Cerebellar cortex (tissue), 1 donor: ENCODE measurements at places on chromosomes 6 and 20.

GRCh38 chr6:133277900-133278545 lies 36.9 kb downstream of the EYA4 start:
- no peak for DNase-seq

DNA sequence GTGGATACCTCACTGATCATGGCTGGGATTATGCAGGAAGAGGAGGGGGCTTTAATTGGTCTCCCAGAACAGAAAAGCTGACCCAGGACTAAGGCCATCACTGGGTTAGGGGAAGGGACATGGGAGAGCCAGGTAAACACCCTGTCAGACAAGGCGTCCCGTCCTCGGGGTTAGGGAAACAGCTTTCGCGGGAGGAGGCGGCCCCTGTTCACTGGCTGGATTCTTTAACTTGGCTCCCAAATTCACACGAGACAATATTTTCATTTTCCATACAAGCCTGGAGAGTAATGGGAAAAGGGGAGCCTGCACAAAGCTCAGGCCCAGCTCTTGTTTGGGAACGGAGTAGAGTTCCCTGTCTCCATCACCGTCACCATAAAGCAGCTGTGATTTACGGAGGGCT lies 29.3 kb downstream of the KCNK5 start:
- no peak for DNase-seq

- no peak for DNase-seq
These were observed 41.8 kb upstream of the ARFGEF2 start for GRCh38 chr20:48879612-48880245.

- no peak for DNase-seq
These were observed 9.4 kb upstream of the GATA5 start for GRCh38 chr20:62485062-62485700.

DNA sequence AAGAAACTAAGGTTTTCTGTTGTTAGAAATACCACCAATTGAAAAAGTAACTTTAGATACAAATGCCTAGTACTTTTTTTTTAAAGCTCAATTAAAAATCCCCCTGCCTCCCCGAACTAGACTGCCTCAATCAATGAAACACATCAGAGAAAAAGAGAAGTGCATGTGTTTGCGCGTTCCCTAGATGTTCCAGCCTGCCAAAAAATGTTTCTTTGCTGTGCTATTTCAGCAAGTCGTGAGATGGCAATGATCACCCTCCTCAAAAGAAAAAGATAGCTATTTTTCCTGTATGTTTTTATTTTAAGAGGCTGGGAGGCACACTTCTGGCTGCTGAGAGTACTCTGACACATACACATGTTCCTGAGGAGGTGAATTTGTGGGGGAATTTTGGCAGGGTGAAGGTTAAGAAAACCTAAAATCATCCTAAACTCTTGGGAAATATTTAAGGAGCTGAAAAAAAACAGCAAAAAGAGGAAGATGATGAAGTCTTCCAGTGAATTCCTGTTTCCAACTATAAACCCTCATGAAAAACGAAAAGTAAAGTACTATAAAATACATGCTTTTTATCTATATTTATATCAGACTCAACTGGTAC lies 114.8 kb downstream of the HIVEP2 start:
- DNase-seq = no peak

GRCh38 chr6:22471132-22471690 lies 98.2 kb upstream of the HDGFL1 start:
- no peak for DNase-seq

GRCh38 chr6:43909474-43910148 lies 139.6 kb downstream of the VEGFA start:
- DNase-seq = no peak

DNA sequence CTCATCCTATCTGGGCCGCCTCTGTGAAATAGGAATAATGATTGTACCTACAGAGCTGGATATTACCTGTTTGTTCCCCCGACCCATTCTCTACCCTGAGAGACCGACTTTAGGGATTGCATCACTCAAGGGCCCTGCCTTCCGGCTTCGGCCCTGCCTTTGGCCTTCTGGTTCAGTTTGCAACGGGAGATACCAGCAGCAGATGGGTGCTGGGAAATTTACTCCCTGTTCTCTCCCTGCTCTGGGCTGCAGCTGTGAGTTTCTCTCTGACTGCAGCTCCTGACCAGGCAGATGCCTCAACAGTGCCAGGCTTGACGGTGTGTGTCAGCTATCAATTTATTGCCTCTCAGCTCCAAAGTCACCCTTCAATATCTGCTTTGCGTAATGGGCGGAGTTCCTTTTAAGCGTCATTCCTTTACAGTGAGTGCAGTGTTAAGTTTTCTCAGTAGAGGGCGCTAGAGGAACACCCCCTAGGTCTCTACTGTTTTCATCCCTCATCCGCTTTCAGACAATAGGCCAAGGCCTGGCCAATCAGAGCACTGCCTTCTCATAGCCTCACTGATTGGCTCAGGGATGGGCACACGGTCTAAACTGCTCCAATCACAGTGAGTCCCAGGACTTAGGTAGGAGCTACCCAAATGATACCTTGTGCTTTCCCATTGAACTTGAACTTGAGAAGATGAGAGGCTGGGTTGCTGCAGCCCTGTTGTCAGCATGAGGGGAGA lies 30.0 kb downstream of the KCNG1 start:
- DNase-seq = peak; percentile 70

- no peak for DNase-seq
These were observed 24.8 kb downstream of the GNAS start for GRCh38 chr20:58877050-58877975.

DNA sequence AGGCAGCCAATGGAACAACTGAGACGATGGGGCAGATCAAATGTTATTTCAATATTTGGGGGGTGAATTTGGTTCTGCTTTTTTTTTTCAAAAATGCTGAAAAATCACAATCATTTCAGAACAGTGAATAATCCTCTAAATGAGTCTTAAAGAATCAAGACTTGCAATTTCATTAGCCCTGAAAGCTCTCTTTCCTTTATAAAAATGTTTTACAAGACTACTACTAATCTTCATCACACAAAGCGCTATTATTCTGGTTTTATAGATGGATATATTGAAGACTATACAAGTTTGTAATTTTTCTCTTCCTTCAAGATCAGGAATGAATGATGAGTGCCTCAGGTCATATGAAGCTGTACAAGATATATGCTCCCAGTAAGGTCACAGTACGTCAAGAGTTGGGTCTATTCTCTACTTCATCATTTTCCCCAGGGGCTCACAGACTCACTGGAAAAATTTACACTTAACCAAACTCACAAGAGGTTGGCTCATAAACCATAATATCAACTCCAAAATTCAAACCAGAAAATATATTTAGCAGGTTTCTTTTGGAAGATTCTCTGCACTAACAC lies 19.5 kb downstream of the RNF24 start:
- DNase-seq = no peak

DNA sequence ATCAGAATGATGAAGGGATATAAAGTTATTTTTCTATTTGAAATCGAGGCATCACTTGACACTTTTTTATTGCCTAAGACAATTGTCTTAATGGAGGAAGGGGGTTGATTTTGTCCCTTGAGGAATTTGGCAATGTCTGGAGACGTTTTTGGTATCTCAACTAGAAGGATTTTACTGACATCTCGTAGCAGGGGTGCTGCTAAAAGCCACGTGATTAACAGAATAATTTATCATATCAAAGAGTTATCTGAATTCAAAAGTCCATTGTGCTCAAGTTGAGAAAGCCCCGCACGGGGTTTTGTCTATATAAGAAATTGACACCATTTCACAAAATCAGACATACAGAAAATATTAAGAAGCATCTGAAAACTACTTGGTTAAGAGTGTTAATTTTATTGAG lies 1.5 kb upstream of the TAAR6 start:
- DNase-seq = no peak

GRCh38 chr6:11404838-11405237 lies 132.7 kb upstream of the TMEM170B start:
- DNase-seq = no peak

DNA sequence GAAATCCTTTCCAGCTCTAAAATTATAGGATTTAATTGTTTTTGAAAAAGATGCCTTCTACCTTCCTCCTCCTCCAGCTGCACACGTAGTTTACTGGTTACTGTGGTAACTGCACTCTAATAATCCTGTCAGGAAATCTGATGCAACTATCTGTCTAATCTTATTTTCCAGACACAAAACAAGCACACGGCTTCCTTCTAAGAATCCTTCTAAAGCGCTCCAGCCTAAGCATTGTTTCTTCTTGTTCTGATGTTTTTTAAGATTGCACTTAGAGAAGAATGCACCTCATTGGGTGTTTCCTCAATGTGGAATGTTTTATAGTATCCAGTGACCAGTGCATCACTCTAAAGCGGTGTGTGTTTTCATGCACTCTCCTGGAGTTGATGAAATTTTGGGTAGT lies 63.6 kb downstream of the CARMIL1 start:
- no peak for DNase-seq
